ENCODE measurements at places on chromosomes 6 and 20. TPM values are rescaled to one million over a fixed set of nuclear protein-coding genes. Genes with fewer than 3 reads are reported as not detected.

Gene CEP162
- 7.3 TPM for polyA plus RNA-seq

Gene ECT2L
- polyA plus RNA-seq = 0.31 TPM

Gene ZNF311
- 0.77 TPM for polyA plus RNA-seq

Gene DDAH2
- polyA plus RNA-seq = 2.6 TPM

Gene GSTA2
- not detected for polyA plus RNA-seq

Data from Purkinje cell (primary cell).